ENCODE measurements at places on chromosomes 2 and 18.

GRCh38 chr18:22378672-22379282 lies 38.9 kb downstream of the CTAGE1 start:
- DNase-seq = no peak

- DNase-seq = no peak
Observed at GRCh38 chr18:1585881-1586488, 681.3 kb downstream of the ADCYAP1 start.

- DNase-seq = no peak
Observed at GRCh38 chr2:71672826-71673795, 219.8 kb downstream of the DYSF start.

DNA sequence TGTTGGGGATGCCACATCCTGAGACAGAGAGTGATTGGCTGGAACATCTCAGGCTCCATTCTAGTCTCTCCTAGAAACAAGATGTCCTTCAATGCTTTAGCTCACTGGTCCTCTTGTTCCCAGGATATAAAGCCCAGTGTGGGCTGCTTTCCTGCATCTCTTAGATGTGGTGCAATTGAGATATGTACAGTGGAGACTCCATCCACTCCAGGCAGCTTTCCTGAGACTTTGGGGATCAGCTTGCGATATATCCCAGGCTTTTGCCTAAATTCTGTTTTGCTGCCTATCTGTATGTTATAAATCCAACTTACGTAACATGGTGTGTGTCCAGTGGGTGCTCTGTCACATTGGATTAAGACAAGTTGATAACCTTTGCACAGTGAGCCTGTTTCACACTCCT lies 264.9 kb downstream of the SUCLG1 start:
- DNase-seq = no peak

DNA sequence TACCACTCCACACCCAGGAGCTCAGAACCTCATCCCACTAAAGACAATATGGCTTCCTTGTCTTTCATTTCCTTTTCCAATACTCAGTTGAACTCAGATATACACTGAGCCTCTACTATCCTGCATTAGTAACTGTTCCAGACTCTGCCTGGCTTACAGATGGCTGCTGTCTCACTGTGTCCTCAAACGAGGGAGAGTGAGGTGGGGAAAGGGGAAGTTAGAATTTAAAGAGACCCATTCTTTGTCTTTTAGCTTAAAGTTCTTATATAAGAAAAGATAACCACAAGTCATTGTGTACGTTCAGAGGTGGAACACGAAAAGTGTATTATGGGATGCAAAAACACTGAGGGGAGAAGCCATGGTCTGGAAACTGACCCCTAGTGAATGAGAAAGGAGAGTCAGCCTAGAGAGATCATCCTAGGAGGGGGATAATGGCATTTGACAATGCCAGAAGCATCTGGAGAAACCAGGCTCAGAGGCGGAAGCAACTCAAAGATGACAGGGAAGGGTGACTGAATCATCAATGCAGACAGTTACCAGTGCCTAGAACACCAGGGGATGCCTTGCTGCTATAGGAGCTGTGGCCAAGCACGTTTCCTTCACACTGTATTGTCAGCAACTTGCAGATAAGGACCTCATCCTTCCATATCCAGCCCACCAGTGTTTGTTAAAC lies 170.7 kb downstream of the CYRIA start:
- no peak for DNase-seq

All from mesothelial cell of epicardium (in vitro differentiated cells).